ENCODE measurements at places on chromosomes 3 and 15. TPM values are rescaled to one million over a fixed set of nuclear protein-coding genes. Genes with fewer than 3 reads are reported as not detected.

NKIRAS1 gene
- total RNA-seq, result 8.6 TPM

GRCh38 chr3:145754605-145755289 is 406.2 kb downstream of the PLOD2 start:
- no peaks in the 10 kb centered on the region for H3K36me3 ChIP-seq
- H3K4me3 ChIP-seq, result no peak overlapping the region
- no peaks in the 10 kb centered on the region for H3K27me3 ChIP-seq
- no peak for DNase-seq
- H3K27ac ChIP-seq, result no peak overlapping the region

DNA sequence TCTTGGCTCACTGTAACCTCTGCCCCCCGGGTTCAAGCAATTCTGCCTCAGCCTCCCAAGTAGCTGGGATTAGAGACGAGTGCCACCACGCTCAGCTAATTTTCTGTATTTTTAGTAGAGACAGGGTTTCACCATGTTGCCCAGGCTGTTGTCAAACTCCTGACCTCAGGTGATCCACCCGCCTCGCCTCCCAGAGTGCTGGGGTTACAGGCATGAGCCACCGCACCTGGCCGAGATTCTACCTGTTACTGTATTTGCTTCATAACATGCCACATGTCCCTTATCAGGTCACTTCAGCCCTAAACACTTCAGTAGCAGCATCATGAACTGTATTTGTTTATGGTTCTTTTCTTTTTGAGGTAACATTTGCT is 7.5 kb upstream of the LCTL start:
- H3K4me3 ChIP-seq, result no peak overlapping the region
- H3K27me3 ChIP-seq, result no peaks in the 10 kb centered on the region
- H3K27ac ChIP-seq, result no peak overlapping the region
- no peaks in the 10 kb centered on the region for H3K36me3 ChIP-seq

DNA sequence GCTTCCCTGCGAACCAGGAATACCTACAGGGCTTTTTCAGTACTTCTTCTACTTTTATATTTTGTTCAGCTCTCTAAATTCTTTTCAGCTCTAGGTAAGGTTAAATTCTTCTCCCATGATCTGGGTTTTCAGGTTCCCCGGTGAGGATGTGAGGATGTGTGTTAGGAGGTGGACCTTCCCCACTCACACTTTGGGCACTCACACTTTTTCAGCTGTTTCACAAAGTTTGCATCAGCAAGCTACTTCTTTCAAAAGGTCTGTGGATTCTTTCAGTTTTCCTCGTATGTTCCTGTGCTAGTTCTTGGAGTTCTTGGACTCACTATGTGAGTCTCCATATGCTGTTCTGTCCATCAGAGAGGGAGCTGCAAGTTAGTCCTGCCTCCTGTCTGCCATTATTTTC is 13.9 kb upstream of the OR5K2 start:
- peak; percentile 52 for DNase-seq
- H3K36me3 ChIP-seq, result no peaks in the 10 kb centered on the region
- no peaks in the 10 kb centered on the region for H3K27me3 ChIP-seq
- H3K4me1 ChIP-seq, result peaks cover 30% of the 10 kb centered on the region

ACP3 gene
- total RNA-seq, result 3.5 TPM

PP2D1 gene
- total RNA-seq, result not detected

DNA sequence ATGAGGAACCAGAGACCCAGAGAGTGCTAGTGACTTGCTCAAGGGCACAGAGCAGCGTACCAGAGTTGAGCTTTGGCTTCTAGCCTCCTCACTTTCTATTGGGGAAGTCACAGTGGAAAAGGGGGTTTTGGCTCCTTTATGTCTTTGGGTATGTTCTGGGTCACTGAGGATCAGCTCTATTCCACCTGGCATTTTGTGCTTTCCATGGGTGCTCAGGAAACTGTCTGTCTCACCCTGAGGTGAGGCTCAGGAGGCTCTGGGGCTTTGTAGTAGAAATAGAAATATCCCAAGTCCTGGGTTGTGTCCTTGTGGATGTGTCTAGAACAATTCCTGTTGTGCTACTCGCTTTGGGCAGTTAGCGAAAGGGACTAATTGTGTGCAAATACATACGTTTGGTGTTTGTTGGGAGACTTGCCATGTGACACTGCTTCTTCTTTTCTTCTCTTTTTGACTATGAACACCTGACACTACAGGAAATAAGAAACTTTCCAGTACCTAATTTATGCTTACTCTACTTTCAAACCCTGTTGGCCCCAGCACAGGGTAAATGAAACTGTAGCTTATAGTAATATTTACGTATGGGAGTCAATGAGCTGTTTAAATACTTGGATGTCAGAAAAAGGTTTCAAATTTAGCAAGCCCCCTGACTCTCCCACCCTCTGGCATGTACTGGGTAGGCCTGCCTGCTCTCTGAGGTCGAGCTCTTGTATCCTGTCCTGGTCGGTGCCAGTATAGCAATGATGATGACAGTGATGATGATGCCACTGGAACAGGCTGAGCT is 35.6 kb downstream of the SMAD3 start:
- peaks cover 51% of the 10 kb centered on the region for H3K4me1 ChIP-seq
- DNase-seq, result no peak
- no peaks in the 10 kb centered on the region for H3K27me3 ChIP-seq

DNA sequence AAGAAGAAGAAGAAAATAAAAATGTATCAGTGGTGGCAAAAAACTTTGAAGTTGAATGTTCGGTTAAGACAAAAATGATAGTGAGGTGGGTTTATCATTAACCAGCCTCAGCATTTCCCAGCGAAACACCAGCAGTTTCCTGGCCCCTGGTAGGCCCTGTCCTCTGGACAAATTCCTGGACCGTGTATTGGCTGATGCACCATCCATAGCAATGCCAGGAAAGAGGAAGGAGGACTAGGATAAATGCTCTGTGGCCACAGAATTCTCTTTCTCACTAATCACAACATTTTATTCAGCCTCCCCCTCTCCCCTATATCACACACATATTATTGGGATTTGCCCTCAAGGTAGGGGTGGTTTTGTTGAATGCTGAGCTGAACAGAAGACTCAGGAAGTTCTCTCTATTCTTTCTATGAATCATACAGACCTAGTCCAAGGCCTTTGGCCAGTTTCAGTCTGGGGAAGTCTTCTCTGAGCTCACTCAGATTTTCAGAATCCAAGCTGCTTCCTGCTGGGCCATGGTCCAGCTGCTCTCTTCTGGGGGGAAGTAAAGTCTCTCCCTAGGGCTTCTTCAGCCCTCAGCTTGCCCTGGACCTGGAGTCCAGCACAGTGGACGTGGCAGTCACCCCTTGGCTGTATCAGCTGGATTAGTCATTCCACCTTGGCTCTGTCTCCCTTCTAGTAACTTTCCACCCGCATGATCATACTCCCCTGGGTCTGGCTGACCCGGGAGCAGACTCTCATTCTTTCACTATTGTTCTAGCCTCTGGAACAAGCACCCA is 27.6 kb downstream of the SLC28A1 start:
- peak; percentile 86 for DNase-seq
- H3K36me3 ChIP-seq, result no peaks in the 10 kb centered on the region
- peak overlapping the region; percentile 99 for H3K27ac ChIP-seq
- H3K27me3 ChIP-seq, result no peaks in the 10 kb centered on the region
- H3K4me1 ChIP-seq, result peaks cover 77% of the 10 kb centered on the region
- H3K4me3 ChIP-seq, result no peak overlapping the region

DNA sequence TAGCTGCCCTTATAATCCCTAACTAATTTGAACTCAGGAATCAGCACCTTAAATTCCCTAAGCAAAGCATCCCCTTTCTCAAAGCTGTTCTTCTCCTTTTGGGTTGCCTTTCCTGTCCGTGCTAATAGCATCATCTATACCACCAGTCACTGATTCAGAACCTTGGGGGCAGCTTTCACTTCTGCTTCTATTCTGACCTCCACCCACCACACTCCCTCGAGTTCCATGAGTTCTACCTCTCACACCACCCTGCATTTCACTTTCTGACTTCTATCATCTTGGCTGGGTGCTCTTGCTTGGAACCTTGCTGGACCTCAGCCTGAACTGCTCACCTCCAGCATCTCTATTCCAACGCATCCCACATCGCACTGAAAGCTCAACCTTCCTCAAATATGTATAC is 55.4 kb upstream of the KCNMB2 start:
- no peaks in the 10 kb centered on the region for H3K27me3 ChIP-seq
- no peaks in the 10 kb centered on the region for H3K4me1 ChIP-seq
- no peaks in the 10 kb centered on the region for H3K36me3 ChIP-seq
- no peak overlapping the region for H3K27ac ChIP-seq
- H3K4me3 ChIP-seq, result no peak overlapping the region

- no peak for DNase-seq
- no peak overlapping the region for H3K4me3 ChIP-seq
- 0 out of 2 replicates have a peak, but pooled peaks cover 5% of the 10 kb centered on the region for H3K27me3 ChIP-seq
Measured at GRCh38 chr3:141405591-141405990, 37.3 kb downstream of the ZBTB38 start.

- no peaks in the 10 kb centered on the region for H3K36me3 ChIP-seq
- no peak for DNase-seq
- H3K4me3 ChIP-seq, result no peak overlapping the region
- no peaks in the 10 kb centered on the region for H3K4me1 ChIP-seq
Measured at GRCh38 chr15:63800241-63800640, 33.5 kb downstream of the HERC1 start.

- no peak for DNase-seq
- H3K36me3 ChIP-seq, result no peaks in the 10 kb centered on the region
- H3K27me3 ChIP-seq, result peaks cover 65% of the 10 kb centered on the region
- no peak overlapping the region for H3K4me3 ChIP-seq
- H3K4me1 ChIP-seq, result no peaks in the 10 kb centered on the region
Measured at GRCh38 chr3:9552252-9552999, 1.2 kb downstream of the LHFPL4 start.

- no peak for DNase-seq
- peaks cover 28% of the 10 kb centered on the region for H3K4me1 ChIP-seq
- no peaks in the 10 kb centered on the region for H3K27me3 ChIP-seq
- H3K4me3 ChIP-seq, result no peak overlapping the region
- no peak overlapping the region for H3K27ac ChIP-seq
Measured at GRCh38 chr3:72907731-72908620, 20.1 kb downstream of the GXYLT2 start.

- H3K4me1 ChIP-seq, result no peaks in the 10 kb centered on the region
- H3K4me3 ChIP-seq, result no peak overlapping the region
- no peaks in the 10 kb centered on the region for H3K27me3 ChIP-seq
- H3K27ac ChIP-seq, result no peak overlapping the region
- no peaks in the 10 kb centered on the region for H3K36me3 ChIP-seq
Measured at GRCh38 chr3:156751461-156752025, 74.6 kb upstream of the LEKR1 start.

GRCh38 chr3:44160818-44161217 is 80.9 kb upstream of the TOPAZ1 start:
- peaks cover 58% of the 10 kb centered on the region for H3K27me3 ChIP-seq
- H3K4me1 ChIP-seq, result no peaks in the 10 kb centered on the region
- no peaks in the 10 kb centered on the region for H3K36me3 ChIP-seq
- H3K27ac ChIP-seq, result no peak overlapping the region

GRIP2 gene
- not detected for total RNA-seq

LRTM1 gene
- not detected for total RNA-seq

GRCh38 chr3:59607656-59608055 is 557.8 kb upstream of the CFAP20DC start:
- H3K36me3 ChIP-seq, result no peaks in the 10 kb centered on the region
- H3K4me3 ChIP-seq, result no peak overlapping the region
- no peak for DNase-seq
- no peaks in the 10 kb centered on the region for H3K27me3 ChIP-seq
- no peaks in the 10 kb centered on the region for H3K4me1 ChIP-seq
- H3K27ac ChIP-seq, result no peak overlapping the region

Measured in PC-9 (cell line).